ENCODE measurements at places on chromosomes 4 and X. TPM values are rescaled to one million over a fixed set of nuclear protein-coding genes. Genes with fewer than 3 reads are reported as not detected.

DNA sequence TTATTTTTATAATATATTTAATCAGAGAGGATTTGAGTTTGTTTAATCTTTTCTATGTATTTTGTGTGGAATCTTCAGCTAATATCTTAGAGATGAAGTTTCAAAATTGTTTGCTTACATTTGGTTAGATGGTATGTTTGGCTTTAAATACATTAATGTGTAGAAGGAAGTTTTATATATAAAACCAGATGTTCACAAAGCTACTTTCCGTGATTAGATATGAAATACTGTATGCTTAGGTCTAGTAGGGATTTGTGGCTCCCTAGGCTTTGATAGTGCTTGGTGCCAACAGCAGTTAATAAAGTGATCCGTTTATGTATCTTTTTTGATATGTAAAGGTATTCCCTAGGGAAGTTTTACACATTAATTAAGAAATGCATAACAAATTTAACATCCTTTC is 223.0 kb downstream of the ARHGAP10 start:
- no peak for DNase-seq

- peak; percentile 51 for DNase-seq
Measured at GRCh38 chr4:117084866-117085701, at the start of gene TRAM1L1. TRAM1L1 (minus strand) TSS chr4:117085576; CDS start chr4:117085393, 183 bp downstream.

GRCh38 chrX:145848448-145848847 is 30.8 kb downstream of the SLITRK2 start:
- DNase-seq = no peak

DNA sequence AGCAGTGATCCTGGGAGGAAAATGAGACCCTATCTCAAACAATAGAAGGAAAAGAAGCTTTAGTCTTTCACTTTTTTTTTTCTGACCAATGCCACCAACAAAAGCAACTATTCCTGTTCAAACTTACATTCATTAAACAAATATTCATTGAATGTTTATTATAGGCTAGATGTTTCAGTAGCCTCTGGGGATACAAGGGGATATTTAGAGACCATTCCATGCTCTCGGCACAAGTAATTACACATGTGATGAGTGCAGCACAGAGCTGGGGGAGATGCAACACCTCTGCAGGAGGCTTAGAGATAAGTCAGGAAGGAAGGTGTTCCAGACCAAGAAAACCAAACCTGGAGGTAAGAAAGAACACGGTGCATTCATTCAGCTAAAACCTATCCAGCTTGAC is 68.3 kb downstream of the PALLD start:
- no peak for DNase-seq

GRCh38 chrX:43559644-43560043 is 96.5 kb upstream of the MAOA start:
- DNase-seq = peak; percentile 71

The TENM3 gene
- total RNA-seq = 1.6 TPM

- DNase-seq = no peak
Measured at GRCh38 chr4:100008048-100008447, 58.0 kb upstream of the H2AZ1 start.

The TXK gene
- total RNA-seq = 0.57 TPM

GRCh38 chrX:111874241-111874640 is 1.7 kb upstream of the TRPC5OS start:
- no peak for DNase-seq

The PAGE4 gene
- not detected for total RNA-seq

The TSPAN7 gene
- 91.5 TPM for total RNA-seq

- no peak for DNase-seq
Measured at GRCh38 chr4:134935320-134935719, 733.7 kb upstream of the PABPC4L start.

DNA sequence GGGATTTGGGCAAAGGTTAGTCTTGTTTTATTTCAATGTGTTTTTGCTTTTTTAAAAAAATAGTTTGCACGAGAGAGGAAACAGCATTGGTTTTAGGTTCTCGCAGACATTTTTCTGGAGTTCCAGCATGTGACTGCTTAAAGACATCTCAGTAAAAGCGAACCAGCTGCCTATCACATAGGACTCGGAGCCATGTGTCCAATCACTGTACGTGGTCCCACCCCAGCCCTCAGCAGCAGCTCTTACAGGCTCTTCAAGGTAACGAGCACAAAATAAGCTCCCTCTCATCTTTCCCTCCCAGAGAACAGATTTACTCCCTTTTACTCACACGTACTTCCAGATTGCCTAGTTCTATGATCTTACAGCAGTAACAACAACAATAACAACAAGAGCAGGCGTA is 68.7 kb downstream of the MCF2 start:
- DNase-seq = no peak

DNA sequence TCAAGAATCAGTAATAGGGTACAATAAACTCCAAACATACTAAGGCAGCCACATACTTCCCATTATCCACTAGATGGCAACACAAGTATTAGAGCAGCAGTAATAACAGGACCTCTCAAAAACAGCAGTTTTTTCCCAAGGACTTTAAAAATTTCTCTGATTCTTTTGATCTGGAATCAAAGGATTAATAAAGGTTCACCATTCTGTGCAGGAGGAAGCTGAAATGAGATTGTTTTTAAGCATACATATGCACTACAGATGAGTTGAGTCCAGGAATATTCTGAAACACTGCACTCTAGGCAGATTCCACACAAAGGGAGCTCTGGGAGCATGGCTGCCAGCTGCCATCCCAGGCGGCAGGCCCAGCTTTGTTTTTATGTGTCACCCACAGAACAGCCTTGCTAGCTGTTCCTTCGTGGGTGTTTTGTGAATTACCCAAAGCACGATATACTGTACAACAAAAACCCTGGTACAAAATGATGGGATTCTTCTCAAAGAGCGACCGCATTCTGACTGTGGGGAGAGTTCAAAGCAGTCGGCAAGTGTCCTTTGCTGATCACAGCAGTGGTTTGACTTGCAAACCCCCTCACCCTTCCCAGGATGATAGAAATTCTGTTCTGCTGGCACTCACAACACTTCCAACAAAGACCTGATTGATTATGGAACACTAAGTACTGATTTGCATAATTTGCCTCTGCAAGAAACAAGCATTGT is 61.0 kb downstream of the STX18 start:
- no peak for DNase-seq

GRCh38 chr4:152225680-152226079 is 310.2 kb downstream of the FBXW7 start:
- no peak for DNase-seq

The SLC10A6 gene
- 0.58 TPM for total RNA-seq

- DNase-seq = no peak
Measured at GRCh38 chr4:7187691-7188090, 4.6 kb upstream of the SORCS2 start.

The UGT2B11 gene
- total RNA-seq = not detected

The CNGA1 gene
- 15.9 TPM for total RNA-seq

Data from colonic mucosa (tissue), 4 donors.